ENCODE measurements at places on chromosomes 4 and X.

DNA sequence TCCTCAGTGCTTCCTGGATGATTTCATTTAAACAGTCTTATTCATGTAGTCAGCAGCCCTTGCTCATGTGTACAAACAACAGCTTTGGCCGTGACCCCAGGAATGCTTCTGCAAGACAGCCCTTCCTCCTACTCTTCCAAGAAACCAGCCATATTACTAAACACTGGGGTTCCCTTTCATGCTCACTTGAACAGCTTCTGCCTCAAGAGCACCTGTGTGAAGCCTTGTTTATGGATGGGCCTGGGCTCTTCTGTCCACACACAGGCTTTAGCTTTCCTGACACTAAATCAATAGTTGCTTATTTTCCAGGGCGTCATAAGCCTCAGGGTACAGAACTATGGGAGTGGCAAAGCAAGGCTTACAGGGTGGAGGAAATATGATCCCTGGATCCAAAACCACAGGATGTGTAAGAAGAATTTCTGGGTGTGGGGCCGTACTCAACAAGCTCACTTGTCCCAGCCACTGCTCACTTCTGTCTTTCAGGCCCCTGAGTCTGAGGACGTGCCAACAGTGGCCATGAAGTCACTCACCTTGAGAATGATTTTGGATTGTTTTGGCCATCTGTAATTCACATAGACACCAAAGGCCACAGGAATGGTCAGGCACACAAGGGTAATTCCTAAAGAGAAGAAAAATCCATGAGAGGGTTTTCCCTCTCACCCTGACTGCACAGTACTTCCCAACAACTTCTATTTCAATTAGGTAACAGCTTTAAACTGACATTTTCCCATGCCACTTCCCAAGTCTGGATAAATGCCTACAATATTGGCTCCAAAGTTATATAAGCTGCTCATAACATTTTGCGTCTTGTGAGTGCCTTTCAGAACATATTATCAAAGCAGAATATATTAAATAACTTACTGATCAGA lies 17.7 kb downstream of the SLC10A6 start:
- DNase-seq: no peak

- DNase-seq: no peak
These were observed 209.9 kb upstream of the HCCS start for GRCh38 chrX:10901290-10901633.

DNA sequence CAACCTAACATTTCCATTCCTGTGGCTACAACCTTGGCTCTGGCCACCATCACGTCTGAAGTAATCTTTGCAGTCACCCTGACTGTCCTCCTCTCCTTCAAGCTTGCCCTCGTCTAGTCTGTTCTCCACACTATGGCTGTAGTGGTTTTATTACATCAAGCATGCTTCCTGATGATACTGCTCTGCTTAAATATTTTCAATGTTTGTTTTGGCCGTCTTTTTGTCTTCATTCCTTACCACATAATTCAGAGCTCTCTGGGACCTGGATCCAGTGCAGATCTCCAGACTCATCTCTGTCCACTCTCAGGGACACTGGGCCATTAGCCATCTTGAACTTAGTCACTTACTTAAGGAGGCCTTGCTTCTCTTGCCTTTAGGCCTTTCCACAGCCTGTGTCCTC lies 27.7 kb upstream of the FREM3 start:
- no peak for DNase-seq

DNA sequence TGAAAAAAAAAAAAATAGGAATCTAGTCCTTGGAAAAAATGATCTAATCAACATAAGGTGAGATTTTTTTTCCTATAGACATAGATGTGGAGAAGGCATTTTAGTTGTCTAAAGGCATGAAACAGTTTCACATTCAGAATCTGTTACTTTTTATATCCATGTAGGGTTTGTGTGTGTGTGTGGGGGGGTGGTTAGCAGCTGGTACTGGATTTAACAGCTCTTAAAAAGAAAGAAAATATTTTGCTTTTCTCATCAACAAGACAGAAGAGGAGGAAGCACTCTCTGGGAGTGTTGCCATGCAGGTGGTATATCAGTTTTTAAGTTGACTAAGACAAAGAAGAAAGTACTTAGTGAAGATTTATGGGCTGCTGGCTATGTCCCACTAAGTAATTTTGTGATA lies 122.3 kb downstream of the VCX3B start:
- DNase-seq: no peak
